BJ (cell line): ENCODE measurements at places on chromosomes 2 and 18. TPM values are rescaled to one million over a fixed set of nuclear protein-coding genes. Genes with fewer than 3 reads are reported as not detected.

- DNase-seq, result no peak
These were observed 101.6 kb upstream of the CERS6 start for GRCh38 chr2:168354499-168354898.

GRCh38 chr2:173343921-173344320, 10.8 kb upstream of the CDCA7 start:
- DNase-seq, result no peak

DNA sequence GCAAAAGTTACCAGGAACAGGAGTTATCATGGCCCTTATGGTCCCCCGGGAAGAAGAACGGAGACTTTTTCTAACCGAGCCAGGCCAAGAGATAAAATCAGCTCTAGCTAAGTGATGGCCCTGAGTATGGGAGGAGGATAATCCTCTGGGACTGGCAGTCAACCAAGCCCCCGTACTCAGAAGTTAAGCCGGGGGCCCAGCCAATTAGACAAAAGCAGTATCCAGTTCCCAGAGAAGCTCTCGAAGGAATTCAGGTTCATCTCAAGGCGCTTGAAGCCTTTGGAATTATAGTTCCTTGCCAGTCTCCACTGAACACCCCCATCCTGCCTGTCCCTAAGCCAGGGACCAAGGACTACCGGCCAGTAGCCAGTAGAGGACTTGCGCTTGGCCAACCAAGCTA, 365.3 kb upstream of the TCF4 start:
- DNase-seq, result no peak

- no peak for DNase-seq
These were observed 25.2 kb downstream of the IL1B start for GRCh38 chr2:112811276-112811831.

FIGN gene
- 2.4 and 3.0 TPM in 2 replicates for polyA plus RNA-seq
